ENCODE measurements at places on chromosomes 2 and 18.

DNA sequence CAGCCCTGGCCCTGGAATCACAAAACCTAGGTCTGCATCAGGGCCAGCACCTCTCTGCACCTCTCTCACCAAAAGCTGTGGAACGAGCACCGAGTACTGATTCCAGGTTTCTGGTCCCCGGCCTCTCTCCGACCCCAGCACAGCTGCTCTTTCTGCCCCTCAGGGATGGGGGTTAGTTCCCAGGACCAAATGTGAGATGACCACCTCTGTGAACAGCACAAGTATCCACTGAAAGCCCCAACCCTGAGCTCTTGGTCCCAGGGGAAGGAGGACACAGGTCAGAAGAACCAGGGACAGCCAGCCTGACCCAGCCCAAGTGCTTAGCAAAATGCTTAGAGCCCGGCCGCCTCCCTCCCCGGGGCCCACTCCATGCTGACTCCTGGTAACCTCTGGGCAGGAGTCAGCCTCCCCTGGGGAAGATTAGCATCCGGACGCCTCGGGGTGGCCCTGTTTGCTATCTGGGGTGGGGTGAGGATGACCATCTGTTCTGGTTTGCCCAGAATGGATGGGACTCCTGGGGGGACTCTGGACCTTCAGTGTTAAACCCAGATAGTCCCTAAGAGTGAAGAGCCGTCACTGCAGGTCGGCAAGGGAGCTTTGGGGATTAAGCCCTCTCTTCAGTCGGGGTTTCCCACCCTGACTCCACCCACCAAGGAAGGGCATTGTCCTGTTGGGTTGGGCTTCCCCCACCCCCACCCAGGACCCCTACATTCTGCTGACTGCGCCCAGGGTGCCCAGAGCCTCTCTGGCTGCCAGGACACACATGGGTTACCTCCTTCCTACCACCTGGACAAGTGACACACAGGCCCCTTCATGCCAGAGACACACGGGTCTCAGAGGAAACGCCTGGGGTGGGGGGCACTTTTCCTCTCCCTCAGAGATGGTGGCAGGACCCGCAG is 9.4 kb upstream of the GPR55 start:
- DNase-seq: no peak

- DNase-seq: no peak
Measured at GRCh38 chr2:27288610-27289009, 6.4 kb downstream of the TRIM54 start.

- no peak for DNase-seq
Measured at GRCh38 chr18:76246590-76246989, 248.5 kb downstream of the ZNF516 start.

DNA sequence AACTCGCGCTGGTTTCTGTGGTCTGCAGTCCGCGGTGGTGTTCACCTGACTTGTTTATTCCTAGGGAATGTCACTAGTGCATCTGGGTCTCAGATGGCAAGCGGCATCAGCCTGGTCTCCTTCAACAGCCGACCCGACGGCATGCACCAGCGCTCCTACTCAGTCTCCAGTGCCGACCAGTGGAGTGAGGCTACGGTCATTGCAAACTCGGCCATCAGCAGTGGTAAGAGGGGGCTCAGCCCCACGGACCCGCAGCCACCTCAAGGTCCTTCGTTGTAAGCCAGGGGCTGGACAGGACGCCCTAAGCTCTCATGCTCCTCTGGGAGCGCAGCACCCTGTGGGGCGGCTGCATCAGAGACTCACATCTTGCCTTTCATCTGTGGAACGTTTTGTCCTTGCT is 237.5 kb downstream of the GBX2 start:
- no peak for DNase-seq

GRCh38 chr2:12935222-12935621 is 218.5 kb downstream of the TRIB2 start:
- no peak for DNase-seq

- DNase-seq: no peak
Measured at GRCh38 chr2:16011621-16011960, 71.2 kb downstream of the MYCN start.
